CD4-positive, alpha-beta T cell treated with Interleukin-1 beta for 1 hour (primary cell): ENCODE measurements at places on chromosomes 3 and 15.

- no peak for DNase-seq
These were observed 4.8 kb upstream of the CCR5 start for GRCh38 chr3:46365737-46366524.

GRCh38 chr3:197749601-197750395 lies at the start of gene FYTTD1:
TSS of gene FYTTD1 (plus strand) at chr3:197749883. CDS start at chr3:197749972, 89 bp downstream.
- peak; percentile 89 for DNase-seq

DNA sequence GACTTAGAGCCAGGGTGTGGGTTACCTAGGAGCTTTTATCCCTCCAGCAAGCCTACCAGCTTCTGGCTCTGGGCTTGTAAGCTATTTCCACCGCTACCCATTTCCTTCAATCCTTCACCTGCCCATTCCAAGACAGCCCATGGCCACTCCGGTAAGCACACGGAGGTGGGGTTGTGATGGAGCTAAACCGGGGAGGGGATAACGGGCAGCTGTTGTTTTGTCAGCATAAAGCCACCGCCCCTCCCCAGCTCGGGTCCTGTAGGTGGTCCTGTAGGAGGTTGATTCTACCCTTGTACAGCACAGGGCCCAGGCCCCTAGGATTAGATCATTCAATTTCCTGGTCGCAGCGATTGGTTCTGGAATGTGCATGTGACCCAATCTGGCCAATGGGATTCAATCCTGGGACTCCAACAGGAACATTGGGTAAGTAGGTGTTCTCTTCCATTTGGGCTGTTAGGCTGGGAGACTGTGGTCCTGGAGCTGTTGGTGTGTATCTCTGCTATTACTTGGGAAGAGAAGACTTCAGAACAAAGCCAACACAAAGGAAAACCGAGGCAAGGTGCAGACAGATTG lies 150.6 kb downstream of the RAB11A start:
- no peak for DNase-seq

GRCh38 chr3:189967254-189967865 lies 153.3 kb downstream of the P3H2 start:
- peak; percentile 44 for DNase-seq

DNA sequence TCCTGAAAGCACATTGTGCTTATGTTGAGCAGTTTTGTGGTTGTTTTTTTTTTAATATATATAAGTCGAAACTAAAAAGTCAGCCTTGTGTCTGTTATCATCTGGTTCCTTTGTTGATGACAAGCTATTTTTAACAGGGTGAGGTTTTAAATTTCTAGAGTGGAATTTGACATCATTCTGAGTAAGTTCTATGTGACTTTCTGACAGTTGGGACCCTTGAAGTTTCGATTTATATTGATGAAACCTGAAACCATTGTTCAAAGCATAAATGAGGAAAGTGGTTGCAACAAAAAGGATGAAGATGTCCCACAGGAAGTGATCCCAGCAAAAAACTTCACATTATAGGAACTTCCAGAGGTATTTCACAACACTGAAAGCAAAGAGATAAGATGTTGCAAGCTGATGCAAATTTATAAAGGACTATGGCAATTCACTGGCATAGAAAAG lies 94.0 kb downstream of the CYP19A1 start:
- no peak for DNase-seq

DNA sequence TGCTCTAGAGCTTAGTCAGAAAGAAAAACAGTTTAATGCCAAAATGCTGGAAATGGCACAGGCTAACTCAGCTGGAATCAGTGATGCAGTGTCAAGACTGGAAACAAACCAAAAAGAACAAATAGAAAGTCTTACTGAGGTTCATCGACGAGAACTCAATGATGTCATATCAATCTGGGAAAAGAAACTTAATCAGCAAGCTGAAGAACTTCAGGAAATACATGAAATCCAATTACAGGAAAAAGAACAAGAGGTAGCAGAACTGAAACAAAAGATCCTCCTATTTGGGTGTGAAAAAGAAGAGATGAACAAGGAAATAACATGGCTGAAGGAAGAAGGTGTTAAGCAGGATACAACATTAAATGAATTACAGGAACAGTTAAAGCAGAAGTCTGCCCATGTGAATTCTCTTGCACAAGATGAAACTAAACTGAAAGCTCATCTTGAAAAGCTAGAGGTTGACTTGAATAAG lies 150.5 kb upstream of the LRRFIP2 start:
- no peak for DNase-seq

DNA sequence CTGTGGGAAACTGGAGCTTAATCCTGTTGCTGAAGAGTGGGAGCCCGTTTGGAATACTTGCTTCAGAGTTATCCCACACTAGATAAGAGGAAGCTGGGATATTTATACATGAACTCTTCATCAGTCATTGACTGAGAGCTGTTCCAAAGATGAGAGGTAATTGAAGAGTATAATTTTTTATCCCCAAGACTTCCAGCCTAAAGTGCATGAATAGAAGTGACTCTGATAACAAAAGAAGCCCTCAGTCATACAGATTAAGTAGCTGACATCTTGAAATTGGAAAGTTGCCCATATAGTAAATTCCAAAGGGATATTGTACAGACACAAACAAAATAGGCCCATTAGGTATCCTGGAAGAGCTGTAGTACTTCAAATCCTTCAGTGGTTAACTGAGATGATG lies 268.0 kb downstream of the EPHA3 start:
- DNase-seq, result no peak

DNA sequence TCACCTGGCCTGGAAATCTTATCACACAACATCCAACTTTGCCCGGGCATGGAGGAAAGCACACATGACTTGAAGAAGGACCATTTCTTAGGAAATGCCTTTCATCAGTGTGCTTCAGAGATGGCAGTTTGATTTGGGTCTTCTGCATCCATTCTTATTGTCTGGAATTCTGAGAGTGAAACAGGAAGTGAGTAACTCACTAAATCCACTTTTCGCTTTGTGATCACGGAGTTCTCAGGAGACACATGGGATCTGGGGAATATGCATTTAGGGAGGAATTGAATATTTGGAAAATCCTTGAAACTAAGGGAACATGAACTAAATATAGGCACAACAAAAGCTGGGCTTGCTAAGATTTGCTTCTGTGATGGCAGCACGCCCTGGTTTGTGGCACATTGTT lies 212.5 kb upstream of the FEZF2 start:
- no peak for DNase-seq

DNA sequence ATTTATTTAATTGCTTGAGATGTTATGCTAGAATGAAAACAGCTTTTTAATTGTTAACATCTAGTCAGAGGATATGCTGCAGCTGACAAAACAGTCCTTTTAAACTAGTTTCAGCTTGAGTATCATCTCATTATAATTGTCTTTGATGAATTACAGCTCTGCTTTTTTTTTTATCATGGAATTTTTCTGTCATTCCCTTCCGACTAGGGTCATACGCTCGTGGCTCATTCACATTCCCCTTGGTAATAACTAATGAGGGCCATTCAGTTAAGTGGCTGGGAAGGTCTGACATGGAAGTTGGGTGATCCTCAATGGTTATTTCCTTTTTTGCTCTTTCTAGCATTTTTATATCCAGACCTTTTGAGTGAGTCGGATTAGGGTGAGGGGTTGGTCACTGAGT lies 77.0 kb downstream of the PGPEP1L start:
- DNase-seq, result no peak

DNA sequence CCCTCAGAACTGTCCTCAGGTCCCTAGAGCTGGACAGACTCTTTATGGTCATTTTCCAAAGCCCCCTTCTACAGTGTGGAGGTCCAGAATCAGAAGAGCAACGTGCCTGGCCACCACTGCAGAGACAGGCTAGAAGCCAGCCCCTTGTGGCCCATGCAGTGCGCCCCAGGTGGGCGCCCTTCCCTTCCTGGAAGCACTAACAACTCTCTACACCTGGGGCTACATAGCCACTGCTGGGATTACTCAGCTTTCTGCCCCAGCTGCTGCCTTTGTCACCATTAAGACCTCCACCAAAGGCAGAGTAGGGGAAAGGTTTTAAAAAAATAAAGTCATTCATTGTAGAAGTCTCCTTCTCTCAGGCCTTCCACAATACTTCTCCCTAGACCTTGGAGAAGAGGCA lies 2.3 kb downstream of the RASGRP1 start:
- no peak for DNase-seq

DNA sequence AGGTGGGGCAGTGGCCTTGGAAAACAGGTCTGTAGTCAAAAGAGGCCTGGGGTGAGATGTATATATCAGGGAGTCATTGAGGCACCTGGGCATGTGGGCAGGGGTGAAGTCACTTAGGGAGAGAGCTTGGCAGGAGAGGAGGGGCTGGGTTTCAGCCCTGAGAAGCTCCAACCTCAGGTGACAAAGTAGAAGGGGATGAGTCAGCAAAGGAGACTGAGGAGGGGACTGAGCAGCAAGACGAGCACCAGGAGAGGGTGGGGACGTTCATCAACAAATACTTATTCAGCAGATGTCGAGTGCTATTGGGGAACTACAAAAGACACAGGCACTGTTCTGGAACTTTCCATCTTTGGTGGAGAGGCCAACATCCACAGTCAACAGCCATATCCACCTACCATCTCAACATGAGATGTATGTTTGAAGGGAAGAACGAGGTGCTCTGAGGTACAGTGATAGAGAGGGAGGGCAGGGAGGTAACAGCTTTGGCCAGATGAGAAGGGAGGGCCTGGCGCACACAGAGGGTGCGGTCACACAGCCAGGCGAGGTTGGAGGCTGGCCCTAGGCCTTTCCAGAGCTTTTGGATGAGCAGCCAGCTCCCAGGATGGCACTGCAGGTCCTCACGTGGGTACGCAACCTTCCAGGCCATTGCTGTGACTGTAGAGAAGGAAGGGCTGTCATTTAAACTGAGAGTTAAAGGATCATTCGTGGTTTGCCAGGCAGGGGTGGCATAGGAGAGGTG lies 45.7 kb downstream of the GLDN start:
- no peak for DNase-seq

DNA sequence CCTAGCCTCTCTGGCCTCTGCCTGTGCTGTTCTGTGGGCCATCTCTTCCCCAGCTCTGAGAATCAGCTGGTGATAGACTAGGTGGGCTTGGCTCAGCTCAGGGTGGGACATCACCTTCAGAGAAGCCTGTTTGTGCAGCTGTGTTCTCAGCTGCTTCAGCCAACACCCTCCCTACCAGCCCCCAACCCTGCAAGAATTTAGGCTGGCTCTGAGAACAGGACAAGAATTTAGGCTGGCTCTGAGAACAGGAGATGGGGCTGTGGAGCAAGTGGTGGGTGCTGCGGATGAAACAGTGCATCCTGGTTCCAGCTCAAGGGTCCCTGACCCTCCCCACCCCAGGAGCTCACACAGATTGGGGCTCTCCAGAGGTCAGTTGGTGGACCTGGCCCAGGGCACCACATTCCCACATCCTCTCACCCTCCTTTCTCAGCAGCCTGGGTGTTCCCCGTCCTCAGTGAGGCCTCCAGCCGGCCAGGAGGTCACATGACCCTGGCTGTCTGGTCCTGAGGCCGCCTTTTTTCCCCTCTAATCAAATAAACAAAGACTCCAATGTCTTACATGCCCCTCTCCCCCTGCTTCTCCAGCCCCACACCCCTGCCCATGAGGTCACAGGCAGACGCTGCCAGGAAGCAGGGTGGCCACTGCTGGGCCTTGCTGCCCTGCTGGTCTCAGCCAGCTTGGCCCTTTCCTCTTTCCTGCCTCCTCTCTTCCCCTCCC lies 14.9 kb downstream of the PLEKHO2 start:
- DNase-seq, result no peak

DNA sequence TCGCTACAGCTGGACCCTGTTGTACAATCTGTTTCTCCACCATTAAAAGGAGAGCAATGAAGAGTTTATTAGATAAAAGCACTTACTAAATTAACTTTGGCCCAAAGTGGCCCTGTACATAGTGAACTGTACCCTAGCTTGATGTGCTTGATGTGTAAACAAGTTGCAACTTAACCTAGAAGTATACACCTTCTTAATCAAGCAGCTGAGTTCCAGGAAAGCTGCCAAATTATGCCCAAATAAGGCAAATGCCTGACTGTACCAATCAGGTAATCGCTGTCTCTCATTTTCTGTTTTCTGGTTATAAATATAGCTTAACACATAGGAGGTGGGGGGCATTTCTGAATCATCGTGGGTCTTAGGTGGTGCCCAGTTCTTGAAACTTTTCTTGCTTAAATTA lies 704.8 kb upstream of the CBLB start:
- DNase-seq, result no peak

- no peak for DNase-seq
These were observed 50.3 kb downstream of the APBA2 start for GRCh38 chr15:28936081-28936480.
